Left hindlimb (tissue), 1 donor: ENCODE measurements at places on chromosomes 3 and 15.

DNA sequence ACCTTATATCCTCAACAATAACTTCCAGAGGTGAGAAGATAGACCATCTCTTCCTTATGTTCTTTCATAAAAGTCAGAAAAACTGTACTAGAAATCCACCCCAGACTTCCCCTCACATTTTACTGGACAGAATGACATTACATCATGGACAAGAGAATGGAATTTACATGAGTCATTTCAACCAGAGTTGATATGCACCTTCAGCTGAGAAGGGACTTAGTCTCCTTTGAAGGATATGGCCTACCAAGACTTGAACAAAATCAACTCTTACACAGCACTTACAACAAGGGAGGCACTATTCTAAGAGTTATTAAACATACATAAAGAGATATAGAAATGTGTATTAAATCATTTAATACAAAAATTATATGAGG is 380.0 kb upstream of the DPH6 start:
- no peak for DNase-seq

DNA sequence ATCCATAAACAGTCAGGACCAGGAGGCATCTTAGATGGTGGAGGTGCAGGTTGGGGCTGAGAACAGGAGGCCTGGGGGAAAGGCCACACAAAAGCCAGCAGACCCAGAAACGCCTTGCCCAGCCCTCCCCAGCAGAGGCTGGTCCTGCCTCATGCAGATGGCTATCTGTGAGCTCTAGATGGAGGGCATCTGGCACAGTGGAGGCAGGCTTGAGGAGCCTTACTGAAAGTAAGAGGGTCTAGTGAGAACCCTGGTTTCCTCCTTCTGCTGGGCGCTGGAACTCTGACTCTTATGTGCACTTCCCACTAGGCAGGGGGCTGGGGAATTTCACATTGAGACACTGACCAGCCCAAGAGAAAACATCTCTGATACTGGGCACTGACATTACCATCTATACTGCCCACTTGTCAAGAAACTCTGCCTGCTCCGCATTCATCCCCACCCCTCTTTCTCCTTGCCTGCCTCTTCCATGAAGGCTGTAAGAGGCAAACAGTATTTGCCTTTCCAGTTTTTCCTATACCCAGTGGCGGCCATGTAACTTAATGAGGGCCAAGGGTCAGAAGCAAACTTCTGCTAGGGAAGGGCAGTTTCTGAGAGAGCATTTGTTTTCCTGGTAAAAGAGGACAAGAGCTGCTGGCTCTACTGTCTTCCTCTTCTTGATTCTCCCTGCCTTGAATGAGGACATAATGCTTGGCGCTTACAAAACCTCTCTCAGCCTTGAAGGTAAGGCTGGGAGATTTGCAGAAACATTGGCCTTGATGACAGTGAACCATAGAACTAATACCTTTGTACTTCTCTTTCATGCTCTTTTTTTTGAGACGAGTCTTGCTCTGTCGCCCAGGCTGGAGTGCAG is 4.4 kb upstream of the SCN5A start:
- DNase-seq = no peak

- peak; percentile 61 for DNase-seq
Observed at GRCh38 chr15:101613130-101614000, 38.8 kb downstream of the TM2D3 start.

- DNase-seq = peak; percentile 76
Observed at GRCh38 chr3:127787071-127787490, 35.2 kb downstream of the MGLL start.

DNA sequence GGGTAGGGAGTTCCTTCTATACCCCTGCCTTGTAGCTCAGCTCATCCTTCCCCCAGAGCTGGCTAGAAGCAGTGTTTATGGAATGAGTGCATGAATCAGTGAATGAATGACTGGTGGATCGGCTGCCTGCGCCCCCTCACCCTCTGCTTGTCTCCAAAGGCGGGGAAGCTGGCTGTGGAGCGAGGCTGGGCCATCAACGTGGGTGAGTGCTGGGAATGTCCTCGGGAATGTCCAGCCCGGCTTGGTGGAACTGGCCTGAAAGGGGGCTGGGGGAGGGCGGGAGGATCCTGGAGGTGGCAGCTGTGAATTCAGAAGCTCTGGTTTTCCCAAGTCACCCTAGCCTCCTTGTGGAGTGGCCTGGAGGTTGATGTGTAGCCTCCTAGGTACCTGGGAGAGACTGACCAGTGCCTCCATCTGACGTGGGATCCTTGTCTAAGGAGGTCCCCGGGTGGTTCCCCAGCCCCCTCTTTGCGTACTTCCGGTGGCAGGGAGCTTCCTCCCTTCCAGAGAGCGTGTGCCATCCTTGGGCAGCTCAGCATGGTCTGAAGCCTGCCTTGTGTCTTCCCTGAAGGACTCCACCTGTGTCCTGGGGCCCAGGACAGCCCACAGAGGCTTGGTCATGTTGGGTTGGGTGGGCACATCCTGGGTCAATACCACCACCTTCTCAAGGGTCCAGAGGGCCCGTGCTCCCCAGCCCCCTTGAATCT is 18.4 kb downstream of the HDAC11 start:
- peak; percentile 22 for DNase-seq

DNA sequence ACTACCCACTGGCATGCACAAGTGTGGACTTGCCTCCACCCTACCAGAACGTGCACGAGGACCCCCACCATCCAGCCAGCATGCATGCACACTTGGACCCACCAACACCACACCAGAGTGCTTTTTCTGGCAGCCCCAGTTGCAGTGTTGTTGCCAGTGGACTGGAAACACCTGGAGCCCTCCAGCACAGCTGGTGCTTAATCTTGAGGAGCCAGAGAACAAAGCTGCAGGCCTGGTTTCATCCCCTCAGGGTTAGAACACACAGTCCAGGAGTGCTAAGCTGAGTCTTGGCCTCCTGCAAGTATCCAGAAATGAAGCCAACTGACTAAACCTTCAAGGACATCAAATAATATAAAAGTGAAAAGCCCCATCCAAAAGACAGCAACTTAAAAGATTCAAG is 888.0 kb downstream of the NTRK3 start:
- no peak for DNase-seq

DNA sequence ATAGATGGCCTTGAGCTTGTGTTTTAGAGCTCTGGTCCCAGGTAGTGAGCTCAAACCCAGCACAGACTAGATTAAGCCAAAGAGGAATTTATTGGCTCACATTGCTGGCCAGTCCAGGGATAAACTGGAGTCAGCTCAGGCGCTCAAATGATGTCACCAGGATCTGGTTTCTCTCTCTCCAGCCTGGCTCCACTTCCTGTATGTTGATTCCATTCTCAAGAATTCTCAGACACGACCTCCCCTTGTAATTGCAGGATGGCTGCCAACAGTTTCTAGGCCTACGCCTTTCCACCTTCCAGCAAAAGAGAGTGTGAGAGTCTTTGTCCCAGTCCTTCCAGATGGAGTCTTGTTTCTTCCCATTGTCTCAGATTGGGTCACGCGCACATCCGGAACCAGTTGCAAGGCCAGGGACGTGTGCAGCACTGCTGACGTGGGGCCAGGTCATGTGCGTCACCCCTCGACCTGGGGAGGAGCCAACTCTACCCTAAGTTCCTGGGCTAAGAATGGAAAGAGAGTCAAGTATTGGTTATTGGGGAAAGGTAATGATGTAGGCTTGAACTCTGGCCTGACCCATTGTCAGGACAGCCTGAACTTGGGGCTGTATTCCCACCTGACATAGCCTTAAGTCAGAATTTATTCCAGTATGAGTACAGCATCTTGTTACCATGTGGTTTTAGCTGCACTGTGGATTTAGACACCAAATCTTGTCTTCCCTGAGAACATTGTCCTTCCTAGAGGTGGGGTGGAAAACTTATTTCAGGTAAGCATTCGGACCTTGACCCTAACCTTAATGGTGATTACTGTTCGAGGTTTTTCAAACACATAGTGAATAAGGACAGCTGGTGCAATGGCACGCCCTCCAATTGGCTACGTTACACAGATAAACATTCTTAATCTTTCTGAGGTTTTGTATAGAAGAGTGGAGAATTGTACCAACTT is 31.6 kb downstream of the CACNA1D start:
- peak; percentile 63 for DNase-seq

GRCh38 chr3:42683875-42684598 is 1.3 kb upstream of the KLHL40 start:
- peak; percentile 61 for DNase-seq

- DNase-seq = no peak
Observed at GRCh38 chr15:88741046-88741445, 62.2 kb upstream of the ACAN start.

DNA sequence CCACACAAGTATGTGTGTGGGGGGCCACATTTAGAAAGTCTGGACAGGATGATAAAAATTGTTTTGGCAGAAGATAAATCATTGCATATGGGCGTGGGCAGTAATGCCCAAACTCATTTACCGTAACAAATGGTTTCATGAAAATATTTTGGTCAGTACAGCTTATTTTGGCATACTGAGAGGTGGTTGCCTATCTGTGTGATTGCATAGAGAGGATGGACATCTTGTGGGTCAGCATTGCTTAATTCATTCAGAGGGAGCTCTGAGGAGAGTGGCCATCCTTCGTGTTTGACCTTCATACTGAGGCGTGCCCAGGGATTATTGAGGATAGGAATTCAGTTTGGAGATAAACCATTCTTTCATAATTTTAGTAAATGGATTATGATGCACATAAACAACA is 162.5 kb downstream of the GAP43 start:
- no peak for DNase-seq

GRCh38 chr3:46999516-47000197 is 20.2 kb downstream of the NBEAL2 start:
- no peak for DNase-seq

GRCh38 chr15:32701863-32702262 is 15.9 kb upstream of the GREM1 start:
- DNase-seq = no peak

GRCh38 chr15:95511671-95512070 is 818.8 kb upstream of the NR2F2 start:
- DNase-seq = no peak

- no peak for DNase-seq
Observed at GRCh38 chr3:25053360-25053759, 374.7 kb upstream of the RARB start.

DNA sequence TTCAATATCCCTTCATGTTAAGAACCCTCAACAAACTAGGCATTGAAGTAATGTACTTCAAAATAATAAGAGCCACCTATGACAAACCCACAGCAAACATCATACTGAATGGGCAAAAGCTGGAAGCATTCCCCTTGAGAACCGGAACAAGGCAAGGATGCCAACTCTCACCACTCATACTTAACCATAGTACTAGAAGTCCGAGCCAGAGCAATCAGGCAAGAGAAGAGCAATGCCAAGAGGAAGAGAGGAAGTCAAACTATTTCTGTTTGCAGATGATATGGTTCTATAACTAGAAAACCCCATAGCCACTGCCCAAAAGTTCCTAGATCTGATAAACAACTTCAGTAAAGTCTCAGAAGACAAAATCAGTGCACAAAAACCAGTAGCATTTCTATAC is 161.9 kb downstream of the UBE2E2 start:
- DNase-seq = no peak

DNA sequence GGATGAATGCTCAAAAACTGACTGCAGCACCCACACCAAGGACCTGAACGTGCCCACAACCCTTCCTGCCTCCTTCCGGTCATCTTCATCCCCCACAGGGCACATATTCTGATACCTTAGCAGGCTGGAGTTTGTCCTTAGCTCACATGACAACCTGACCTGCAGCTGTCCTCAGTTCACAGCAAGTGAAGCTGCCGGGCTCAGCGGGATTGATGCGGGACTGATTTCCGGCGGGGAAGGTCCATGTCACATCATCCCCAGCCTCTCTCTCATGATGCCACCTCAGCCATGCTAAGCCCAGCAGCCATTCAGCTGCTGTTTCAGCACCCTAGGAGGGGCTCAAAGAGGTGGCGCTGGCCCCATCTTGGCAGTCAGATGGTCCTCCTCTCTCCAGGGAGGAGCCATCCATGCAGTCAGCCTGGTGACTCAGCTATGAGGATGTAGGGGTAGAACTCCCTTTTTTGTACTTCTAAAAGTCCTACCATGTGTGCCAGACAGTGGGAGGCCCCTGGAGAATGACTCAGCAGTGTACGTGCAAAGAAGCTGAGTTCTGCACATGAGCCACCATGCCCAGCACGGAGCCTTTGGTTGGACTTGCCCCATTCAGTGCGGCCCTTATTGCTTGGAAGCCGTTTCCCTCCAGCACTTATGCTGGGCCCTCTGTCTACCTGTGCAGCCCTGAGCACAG is 9.5 kb downstream of the CA12 start:
- DNase-seq = no peak

DNA sequence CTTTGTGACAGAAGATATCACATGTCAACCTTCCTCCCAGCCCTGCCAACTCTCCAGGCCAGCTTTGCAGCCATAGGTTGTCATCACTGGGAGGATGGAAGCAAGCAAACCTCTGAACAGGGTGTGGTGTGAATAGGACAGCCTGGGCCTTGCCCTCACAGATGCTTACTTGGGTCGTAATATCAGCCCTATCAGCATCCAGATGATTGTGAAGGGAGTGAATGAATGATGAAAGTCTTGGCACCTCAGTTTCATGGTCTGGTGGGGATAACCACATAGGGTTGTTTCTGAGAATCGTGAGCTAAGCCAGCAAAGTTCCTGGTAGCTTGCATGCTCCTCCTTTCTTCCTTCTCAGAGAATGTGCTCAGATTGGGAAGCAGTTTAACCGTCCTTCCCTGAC is 55.1 kb upstream of the POLR2M start:
- no peak for DNase-seq

DNA sequence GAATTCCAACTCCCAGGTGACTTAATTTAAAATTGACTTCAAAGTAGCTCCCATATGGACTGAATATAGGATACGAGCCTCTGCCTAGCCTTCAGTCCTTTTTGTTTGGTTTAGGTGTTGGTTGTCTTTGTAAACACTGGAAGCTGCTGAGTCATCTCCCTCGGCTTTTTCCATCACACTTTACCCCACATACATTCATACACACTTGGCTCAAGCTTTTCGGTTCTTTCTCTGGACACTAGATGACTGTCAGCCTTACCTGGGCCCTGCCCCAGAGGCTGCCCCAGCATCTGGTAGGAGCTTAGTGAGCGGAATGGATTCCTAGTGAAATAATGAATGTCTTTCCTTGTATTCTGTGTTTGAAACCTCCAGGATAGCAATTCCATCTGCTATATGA is 201.5 kb upstream of the IL12A start:
- no peak for DNase-seq

- DNase-seq = no peak
Observed at GRCh38 chr3:44248152-44248551, 6.5 kb downstream of the TOPAZ1 start.

GRCh38 chr3:172282850-172283249 is 165.4 kb downstream of the GHSR start:
- no peak for DNase-seq

DNA sequence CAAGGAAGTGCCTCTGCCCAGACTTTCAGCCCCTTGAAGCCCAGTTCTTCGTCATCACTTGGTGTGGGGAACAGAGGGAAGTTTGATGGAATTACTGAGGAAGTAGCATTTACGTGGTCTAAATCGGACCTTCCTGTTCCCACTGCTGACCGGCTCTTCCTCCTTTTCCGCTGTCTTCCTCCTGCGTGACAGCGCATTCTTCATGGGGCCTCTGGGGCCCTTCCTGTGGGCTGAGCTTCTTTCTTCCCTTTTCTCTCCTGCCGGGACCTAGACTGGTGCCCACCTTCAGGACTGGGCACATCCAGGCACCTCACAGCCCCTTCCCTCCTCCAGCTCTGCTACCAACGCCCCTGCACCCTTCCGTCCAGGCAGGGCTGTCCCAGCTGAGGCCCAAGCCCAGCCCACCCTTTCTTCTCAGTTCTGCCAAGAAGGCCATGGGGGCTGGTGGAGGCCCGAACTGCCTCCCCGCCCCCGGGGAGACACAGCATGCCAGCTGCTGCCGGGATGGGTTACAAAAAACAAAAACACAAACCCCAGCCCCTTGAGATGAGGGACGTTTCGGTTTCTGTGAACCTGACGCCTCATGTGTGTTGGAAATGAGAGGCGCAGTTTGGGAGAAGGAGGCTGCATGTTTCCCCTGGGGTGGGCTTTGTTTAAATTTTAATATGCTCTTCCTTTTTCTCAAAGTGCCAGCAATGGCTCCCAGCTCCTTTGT is 19.1 kb downstream of the ZNF710 start:
- no peak for DNase-seq
